ENCODE measurements at places on chromosomes 16 and 17.

DNA sequence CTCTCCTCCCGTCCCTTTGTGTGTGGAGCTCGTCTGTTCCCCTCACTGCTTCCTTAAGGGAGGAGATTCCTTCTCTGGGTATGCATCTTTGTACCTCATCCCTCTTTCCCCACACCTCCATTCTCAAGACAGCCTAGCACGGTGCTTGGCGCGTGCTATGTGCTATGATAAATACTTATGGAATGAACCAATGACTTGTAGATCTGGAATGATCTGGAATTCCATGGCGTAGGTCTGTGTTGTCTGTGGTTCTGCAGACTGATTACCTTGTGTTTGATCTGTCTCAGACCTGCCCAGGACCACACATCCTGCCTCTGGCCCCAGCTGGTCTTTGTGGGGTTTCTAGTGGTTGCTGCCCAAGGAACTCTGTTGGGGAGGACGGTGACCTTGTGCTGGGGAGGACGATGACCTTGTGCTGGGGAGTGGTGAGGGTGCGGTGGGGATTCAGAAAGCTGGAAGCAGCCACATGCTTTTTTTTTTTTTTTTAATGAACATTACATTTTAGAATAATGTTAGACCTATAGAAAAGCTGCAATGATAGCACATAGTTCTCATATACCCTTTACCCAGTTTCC is 33.5 kb upstream of the ETV4 start:
- DNase-seq = no peak

- DNase-seq = no peak
Observed at GRCh38 chr17:75590849-75591721, 3.5 kb downstream of the MYO15B start.

- no peak for DNase-seq
Observed at GRCh38 chr17:40993839-40994238, at the start of gene KRTAP3-3. Gene KRTAP3-3 (minus strand): TSS chr17:40994164. CDS start chr17:40994097, 67 bp downstream.

DNA sequence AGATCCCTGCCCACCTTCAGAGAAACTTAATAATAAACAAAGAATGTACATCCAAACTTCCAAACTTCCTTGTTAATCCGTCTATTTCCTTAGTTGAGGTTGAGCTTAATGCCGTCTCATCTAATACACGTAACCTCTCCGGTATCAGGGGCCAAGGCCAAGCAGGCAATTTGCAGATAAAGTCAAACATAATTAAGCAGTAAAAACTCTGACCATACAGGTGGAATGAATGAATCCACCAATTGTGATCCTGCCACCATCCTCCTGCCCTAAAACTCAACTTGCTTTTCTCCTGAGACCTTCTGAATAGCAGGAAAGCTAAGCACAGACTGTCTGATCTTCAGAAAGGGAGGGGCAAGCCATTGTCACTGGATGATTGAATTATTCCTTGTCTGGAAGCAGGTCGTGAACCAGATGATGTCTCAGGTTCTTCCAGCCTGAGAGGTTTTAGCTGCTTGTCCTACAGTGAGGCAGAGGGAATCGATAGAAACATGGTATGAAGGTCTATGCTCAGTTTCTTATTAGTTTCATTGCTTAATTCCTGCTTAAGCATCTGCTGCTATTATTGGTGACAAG is 1111.8 kb upstream of the EEF2KMT start:
- no peak for DNase-seq

GRCh38 chr16:84196727-84197394 is 5.9 kb downstream of the ADAD2 start:
- no peak for DNase-seq

- DNase-seq = peak; percentile 93
Observed at GRCh38 chr16:81181013-81181720, 57.3 kb upstream of the BCO1 start.

GRCh38 chr16:1201444-1201843 is 23.6 kb downstream of the TPSG1 start:
- no peak for DNase-seq

DNA sequence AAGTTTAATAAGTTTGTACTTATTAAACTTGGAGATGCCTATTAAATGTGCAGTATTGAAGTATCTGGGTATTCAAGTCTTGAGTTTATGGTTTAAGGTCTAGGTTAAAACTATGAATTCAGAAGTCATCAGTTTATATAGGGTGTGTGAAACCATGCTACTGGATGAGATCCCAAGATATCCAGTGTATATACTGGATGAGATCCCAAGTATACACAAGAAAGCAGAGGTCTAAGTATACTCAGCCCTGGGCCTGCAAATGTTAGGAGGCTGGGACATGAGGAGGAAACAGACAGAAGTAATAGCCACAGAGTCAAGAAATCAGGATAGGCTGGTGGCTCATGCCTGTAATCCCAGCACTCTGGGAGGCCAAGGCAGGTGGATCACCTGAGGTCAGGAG is 194.4 kb upstream of the AXIN2 start:
- no peak for DNase-seq

GRCh38 chr16:51937771-51938170 is 609.2 kb downstream of the TOX3 start:
- no peak for DNase-seq

DNA sequence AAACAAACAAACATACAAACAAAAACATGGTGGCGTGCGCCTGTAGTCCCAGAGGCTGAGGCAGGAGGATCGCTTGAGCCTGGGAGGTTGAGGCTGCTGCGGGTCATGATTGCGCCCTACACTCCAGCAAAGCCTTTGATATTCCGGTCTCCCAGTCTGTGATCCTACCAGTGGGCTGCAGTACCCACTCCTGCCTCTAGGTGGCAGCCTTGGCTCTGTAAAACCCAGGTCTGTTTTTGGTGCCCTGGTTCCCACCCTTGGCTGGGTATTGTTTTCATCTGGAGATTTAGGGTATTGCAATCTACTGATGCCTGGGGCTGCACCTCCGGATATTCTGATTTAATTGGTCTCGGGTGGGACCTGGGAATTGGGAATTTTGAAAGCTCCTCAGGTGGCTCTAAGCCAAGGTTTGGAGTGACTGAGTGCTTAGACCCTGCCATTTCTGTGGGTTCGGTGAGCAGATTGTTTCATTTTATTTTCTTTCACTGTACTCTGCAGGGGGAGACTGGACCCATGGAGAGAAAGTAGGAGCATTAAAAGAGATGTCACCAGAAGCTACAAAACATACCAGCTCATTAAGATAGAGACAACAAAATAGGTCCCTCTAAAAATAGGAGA is 40.5 kb downstream of the MYH3 start:
- peak; percentile 23 for DNase-seq

GRCh38 chr16:80894091-80894490 is 89.7 kb upstream of the CDYL2 start:
- DNase-seq = no peak

DNA sequence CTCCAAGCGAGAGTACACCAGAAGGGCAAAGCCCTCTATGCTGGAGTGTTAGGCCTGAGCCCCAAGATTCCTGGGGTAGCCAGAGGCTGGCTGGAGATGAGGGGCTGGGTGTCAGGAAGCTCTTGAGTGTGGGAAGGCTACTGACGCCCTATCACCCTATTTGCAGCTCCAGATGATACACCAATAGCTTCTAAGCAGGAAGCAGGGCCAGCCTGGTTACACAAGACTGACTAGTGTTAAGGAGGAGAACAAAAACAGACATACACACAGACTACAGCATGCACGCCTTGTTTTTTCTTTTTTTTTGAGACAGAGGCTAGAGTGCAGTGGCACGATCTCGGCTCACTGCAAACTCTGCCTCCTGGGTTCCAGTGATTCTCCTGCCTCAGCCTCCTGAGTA is 15.9 kb downstream of the POLR3K start:
- DNase-seq = no peak

DNA sequence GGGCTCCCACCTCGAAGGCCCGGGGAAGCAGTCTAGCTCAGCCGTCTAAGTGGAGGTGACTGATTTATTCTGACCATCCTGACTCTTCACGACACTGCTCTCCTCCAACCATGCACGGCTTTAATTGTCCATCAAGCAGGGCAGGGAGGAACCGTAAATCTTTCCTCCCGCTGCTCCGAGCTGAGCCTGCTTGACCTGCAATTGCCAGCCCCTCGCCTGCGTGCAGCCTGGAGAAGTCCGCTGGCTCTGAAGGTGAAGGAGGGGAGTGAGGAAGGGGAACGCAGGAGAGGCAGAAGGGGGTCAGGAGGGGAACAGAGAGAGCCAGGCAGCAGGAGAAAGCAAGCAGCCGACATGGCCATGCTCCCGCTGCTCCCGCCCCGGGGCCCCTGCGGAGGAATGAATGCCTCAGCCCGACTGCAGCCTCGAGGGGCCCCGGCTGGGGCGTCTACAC is 10.1 kb downstream of the RBFOX3 start:
- no peak for DNase-seq

- DNase-seq = no peak
Observed at GRCh38 chr17:32541640-32542039, 54.8 kb downstream of the CDK5R1 start.

DNA sequence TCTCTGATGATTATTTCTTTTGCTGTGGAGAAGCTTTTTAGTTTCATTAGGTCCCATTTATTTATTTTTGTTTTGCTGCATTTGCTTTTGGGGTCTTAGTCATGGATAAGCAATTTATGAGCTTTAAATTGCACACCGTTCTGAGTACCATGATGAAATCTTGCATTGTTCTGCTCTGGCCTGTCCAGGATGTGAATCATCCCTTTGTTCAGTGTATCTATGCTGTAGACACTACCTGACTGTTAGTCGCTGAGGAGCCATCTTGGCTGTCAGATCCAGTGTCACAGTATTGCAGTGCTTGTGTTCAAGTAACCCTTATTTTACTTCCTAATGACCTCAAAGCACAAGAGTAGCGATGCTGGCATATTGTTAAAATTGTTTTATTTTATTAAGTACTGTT is 218.0 kb upstream of the CNTNAP4 start:
- DNase-seq = no peak

DNA sequence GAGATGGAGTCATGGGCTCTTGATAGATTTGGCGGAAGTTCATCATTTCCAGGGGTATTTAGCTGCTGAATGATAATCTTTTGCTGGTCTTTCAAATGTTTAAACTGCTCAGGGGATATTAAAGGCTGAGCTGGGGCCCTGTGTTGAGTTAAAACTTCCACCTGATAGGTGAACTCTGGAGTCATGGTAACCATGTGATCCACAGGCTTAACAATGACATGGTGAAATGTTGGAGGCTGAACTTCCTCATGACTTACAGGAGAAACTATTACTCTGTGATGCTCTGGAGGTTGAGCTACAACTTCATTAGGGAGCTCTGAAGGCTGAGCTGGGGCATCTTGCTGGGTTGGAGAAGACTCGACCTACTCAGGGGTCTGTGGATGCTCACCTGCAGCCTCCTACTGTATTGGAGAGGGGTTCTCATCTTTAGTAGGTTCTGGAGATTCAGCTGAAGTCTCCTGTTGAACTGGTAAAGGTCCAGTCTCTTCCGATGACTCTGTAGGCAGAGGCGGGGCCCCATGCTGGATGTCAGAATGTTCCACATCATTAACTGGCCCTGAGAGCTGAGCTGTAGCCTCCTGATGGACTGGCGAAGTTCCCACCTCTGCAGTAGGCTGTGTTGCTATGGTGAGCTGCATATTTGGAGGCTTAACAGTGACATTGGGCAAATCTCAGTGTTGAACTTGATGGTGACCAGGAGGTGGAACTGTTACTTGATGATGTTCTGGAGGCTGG is 24.2 kb downstream of the RDM1 start:
- no peak for DNase-seq

DNA sequence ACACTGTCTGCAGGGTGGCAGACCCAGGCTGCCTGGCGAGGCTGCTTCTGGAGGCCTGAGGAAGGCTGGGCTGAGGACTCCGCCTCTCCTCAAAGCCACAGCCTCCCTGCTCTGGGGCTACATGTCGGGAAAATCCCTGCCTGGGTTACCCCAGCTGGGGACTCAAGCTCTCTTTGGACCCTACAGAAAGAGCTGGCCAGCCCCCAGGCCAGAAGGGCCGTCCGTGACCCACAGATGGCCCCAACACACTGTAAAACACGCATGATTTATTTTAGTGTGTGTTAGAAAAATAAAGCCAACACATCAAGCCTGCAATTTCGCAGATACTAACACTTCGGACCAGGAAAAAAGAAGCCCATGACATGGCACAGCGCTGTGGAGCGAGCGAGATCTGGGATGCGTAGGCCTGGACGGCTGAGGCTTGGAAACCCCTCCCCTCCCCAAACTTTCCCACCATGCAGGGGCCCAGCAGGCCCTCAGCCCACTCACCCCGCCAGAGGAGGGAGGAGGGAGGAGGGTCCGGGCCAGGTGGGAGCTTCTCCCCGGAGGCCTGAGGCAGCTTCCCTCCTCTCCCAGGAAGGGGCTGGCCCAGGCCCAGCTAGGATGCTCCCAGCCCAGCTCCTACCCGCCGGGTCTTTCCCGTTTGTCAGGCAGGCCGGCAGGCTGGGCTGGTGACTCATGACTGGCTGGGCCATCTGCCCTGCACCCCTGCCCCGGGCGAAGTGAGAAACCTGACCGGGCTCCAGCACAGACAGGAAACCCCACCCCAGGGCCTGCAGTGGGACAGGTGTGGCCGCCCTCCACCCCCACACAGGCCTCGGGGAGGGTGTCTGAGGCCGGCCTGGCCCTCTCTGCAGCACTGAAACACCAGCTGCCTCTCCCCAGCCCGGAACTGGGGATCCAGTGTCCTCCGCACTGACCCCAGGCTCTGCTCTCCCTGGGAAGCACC is 34.1 kb upstream of the SLC38A10 start:
- DNase-seq = no peak

GRCh38 chr16:7440886-7441400 is 108.3 kb downstream of the RBFOX1 start:
- no peak for DNase-seq

DNA sequence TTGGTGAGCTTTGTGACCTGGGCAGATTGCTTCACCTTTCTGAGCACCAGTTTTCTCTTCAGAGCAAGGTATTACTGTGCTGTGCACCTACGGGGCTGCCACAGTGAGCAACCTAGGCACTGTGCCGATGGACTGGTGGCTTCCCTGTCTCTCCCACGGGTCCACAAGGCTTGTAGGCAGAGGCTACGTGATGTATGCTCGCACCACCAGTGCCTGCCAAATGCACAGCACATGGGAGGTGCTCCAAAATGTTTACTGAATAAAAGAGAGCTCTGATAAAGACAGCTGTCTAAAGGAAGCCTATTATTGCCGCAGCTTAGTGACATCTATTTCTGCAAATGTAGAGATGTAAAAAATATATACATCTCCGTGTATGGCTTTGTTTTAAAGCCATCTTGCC is 139.2 kb downstream of the CDK5R1 start:
- no peak for DNase-seq

DNA sequence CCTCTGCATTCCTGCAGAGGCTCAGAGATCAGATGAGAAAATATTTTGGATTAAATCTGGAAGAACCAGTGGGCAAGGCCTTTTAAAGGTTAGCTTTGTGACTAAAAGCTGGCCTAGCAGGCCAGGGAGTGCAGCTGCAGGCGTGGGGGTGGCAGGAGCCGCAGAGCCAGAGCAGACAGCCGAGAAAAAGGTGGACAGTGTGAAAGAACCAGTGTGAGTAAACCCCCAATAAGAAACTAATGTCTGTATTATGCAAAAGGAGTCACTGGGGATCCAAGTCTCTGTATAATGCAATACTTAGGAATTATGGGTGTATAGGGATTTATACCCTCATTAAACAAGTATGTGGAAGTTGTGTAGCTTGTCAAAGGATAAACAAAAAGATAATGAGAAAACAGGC is 21.4 kb upstream of the SPACA3 start:
- no peak for DNase-seq

DNA sequence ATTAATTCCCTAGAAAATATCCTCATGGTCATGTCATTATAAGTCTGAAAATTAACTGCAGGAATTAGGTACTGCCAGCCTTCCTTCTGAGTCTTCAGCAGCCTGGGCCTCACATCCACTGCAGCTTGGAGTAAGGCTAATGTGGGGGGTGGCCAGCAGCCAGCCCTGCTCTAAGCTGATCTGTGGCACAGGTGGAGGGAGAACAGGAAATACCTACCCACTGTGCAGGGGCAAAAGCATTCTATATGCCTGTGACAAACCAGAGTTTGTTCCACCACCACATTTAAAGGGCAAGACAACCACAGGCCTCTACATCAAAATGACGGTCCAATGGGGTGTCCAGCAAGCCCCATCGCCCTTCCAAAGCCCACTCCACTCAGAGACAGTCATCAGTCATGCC is 9.4 kb downstream of the NPRL3 start:
- DNase-seq = no peak

Data from retinal pigment epithelial cell (primary cell).